Myometrial cell (primary cell): ENCODE measurements at places on chromosomes 5 and 9. TPM values are rescaled to one million over a fixed set of nuclear protein-coding genes. Genes with fewer than 3 reads are reported as not detected.

Gene CDH18
- not detected in 2 replicates for total RNA-seq

Gene KIF4B
- total RNA-seq = under 0.01 TPM in 1 of 2 replicates, not detected in the other

Gene KLF4
- 1.2 and 5.0 TPM in 2 replicates for total RNA-seq

Gene KIF20A
- 91.4 and 104 TPM in 2 replicates for total RNA-seq

Gene NKD2
- total RNA-seq = not detected in 2 replicates

Gene SEMA4D
- total RNA-seq = under 0.01 and 0.18 TPM in 2 replicates

Gene LHX6
- not detected in 2 replicates for total RNA-seq

Gene CDH6
- total RNA-seq = 0.29 and 2.1 TPM in 2 replicates

Gene FLT4
- 0.18 TPM in 1 of 2 replicates, not detected in the other for total RNA-seq

Gene SARDH
- total RNA-seq = 5.3 and 5.5 TPM in 2 replicates

Gene PTGDS
- total RNA-seq = 16.1 and 28.3 TPM in 2 replicates

Gene SKIC3
- total RNA-seq = 72.4 and 87.9 TPM in 2 replicates

Gene SCGB3A2
- not detected in 2 replicates for total RNA-seq

Gene TMEM174
- not detected in 2 replicates for total RNA-seq

Gene SLC6A18
- total RNA-seq = not detected in 2 replicates

Gene SAPCD2
- 17.3 and 17.5 TPM in 2 replicates for total RNA-seq
